Left cardiac atrium (tissue), 4 donors: ENCODE measurements at places on chromosomes 1 and 21. TPM values are rescaled to one million over a fixed set of nuclear protein-coding genes. Genes with fewer than 3 reads are reported as not detected.

PEAR1 gene
- total RNA-seq = 7.2 TPM

AUNIP gene
- total RNA-seq = 0.53 TPM

KRTAP7-1 gene
- total RNA-seq = not detected

ZNF684 gene
- 6.5 TPM for total RNA-seq

PLA2G2F gene
- not detected for total RNA-seq

GUCA2B gene
- not detected for total RNA-seq

HSD3B1 gene
- total RNA-seq = not detected

KCNT2 gene
- total RNA-seq = 7.3 TPM

KRTAP13-2 gene
- not detected for total RNA-seq

DNA sequence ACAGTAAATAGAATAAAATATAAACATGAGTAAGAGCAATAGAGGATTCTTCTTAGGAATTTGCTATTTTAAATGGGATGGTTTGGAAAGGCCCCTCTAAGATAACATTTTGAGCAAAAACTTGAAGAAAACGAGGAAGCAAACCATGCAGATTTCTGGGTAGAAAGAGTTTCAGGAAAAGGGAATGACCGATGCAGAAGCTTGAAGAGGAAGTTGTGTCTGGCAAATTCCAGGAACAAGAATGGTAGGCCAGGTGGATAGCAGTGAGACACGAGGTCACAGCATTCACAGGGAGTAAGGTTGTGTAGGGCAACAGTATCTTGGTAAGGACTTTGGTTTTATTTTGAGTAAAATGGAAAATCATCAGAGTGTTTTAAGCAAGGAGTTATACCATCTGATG lies 108.9 kb downstream of the PEX14 start:
- no peak for DNase-seq

DNA sequence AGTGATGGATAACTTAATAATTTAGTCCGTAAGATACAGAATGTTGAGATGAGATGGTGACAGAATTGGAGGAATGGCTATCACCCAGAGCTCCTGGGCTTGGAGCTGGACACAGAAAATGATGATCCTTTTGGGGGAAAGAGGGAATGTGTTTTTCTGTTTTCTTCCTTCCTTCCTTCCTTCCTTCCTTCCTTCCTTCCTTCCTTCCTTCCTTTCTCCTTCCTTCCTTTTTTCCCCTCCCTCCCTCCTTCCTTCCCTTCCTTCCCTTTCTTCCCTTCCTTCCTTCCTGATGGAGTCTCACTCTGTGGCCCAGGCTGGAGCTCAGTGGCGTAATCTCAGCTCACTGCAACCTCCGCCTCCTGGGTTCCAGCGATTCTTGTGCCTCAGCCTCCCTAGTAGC lies 2.8 kb upstream of the GPR137B start:
- DNase-seq = no peak

GRCh38 chr1:76074321-76075187 lies at the start of gene ST6GALNAC3:
TSS of gene ST6GALNAC3 (plus strand) at chr1:76074746.
- DNase-seq = peak; percentile 77

DNA sequence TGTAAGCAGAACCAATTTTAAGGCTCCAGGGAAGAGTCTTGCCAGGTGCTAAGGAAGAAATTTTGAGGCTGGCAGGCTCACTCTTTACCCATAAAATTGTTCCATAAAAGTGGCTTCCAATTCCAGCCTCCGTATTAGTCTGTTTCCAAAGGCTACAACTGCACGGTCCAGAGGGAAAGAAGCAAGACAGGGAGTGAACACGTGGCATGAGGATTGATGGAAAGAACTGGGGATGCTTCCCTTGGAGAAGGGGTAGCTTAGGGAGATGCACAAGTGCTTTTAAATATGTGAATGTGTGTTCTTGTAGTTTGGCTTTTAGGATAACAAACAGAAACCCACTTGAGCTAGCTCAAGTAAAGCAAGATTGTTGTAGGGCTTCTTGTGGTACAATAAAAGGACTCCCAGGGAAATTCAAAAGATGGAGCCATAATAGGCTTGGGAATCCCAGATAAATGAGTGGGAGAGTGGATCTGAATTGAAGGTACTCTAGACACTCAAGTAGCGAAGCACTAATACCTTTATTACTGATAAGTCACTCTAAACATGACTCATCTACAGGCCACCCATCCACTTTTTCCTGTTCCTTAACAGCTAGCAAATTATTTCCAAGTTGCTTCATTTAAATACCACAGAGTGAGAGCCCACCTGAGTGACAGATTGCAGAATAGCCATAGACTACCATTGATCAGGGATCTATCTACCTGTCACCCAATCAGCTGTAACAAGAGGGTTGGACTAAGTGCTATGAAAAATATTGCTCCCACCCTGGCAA lies 34.8 kb upstream of the NPL start:
- no peak for DNase-seq

- DNase-seq = no peak
These were observed 23.5 kb upstream of the RSBN1 start for GRCh38 chr1:113835686-113836290.
